ENCODE measurements at places on chromosomes 16 and 17.

GRCh38 chr17:43129671-43130010, 4.5 kb upstream of the BRCA1 start:
- DNase-seq: no peak

GRCh38 chr16:2331199-2331930, 9.2 kb downstream of the ABCA3 start:
- DNase-seq: no peak

GRCh38 chr17:1553354-1554266, 9.0 kb downstream of the PITPNA start:
- no peak for DNase-seq

DNA sequence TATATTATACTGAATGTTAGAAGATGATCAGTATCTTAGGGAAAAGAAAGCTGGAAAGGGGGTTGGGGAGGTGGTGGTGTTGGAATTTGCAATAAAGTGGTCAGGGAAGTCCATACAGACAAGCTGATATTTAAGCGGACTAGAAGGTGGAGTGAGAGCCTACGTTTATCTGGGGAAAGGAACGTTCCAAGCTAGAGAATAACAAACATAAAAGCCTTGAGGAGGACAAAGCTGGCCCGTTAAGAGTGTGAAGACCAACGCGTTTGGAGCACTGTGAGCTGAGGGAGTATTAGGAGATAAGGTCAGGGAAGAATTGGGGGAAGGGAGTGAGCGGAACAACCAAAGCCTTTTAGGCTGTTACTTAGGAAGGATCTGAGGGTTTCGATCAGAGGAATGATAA, 1.4 kb downstream of the DDX42 start:
- peak; percentile 18 for DNase-seq

GRCh38 chr16:27756206-27756970, 206.4 kb downstream of the KATNIP start:
- DNase-seq: no peak

DNA sequence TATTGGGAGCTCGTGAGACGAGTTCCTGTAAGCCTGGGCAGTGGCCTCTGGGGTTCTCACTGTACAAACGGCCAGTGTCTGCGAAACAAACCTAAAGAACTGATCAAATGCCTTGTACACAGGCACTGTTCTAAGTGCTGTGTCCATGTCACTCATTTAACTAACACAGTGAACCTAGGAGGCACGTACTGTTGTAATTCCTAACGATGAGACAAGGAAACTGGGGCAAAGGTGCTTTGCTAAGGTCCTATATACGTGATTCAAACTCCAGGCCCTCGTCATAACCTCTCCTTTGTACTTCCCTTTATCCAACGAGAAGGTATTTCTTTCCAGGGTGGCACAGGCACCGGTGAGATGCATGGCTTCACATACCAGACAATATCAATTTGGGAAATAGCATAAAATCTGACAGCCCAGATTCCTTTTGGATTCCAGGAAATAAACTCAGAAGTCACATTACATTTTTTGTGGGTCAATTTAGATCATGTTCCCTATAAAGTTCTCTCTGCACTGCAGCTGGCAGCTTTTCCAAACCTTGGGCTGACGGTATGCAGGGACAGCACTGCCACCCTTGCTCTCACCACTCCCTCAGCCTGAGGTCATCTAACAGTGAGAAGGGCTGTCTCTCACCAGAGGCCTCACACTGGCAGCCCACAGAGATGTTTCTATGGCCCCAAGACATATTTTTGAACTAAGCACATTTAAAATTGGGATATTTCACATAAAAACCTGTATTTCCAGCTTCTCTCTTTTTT, 18.3 kb downstream of the GLYR1 start:
- no peak for DNase-seq
